CD4-positive, alpha-beta T cell treated with Interleukin-15 for 1 hour (primary cell): ENCODE measurements at places on chromosomes 16 and 17.
A peak's percentile ranks its signal among the peaks of the same experiment; 100 is the strongest.

DNA sequence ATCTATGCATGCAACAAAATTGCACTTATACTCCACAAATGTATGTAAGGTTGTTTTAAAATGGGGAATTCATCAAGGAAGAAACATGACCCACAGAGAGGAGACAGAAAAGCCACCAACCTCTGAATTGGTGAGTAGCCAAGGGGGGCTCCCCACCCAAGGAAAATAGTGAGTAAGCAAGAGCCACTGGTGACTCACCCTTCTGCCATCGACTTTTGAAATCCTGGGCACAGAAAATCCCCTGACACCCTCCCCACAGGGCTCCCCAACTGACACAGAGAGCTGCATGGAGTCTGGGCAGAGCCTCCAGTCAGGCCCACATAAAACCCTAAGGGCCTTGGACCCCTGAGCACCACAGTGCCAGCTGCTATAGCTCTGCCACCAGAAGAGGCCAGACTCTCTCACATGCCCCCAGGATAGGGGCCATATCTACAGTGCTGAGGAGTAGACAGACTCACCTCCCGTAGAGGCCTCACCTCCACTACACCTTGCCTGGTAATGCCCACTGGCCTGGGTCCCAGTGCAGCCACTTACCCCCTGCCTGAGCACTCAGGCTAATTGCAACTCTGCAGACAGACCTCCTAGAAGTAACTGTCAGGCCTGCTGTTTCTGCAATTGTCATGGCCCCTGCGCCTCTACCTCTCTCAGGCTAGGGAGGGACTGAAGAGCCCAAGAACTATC is 244.7 kb upstream of the WSB1 start:
- DNase-seq: no peak

DNA sequence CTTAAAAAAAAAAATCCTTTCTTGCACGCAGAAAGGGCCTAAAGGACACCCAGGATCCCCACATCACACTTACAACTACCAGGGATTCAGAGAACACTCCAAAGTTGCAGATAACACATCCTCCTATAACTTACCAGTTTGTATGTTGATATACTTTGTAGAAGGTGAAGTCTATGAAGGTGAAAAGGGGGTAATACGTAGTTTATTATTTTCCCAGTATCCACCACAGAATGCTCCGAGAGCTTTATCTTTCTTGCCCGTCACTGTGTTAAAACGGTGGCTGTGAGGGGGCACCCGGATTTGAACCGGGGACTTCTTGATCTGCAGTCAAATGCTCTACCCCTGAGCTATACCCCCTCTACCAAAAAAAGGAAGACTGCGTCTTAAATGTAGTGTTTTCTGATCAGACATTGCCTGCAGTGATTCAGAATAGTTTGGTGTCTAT is 7.9 kb upstream of the RPL23 start:
- DNase-seq: no peak

GRCh38 chr16:88700636-88701482 is 5.3 kb downstream of the RNF166 start:
- peak; percentile 95 for DNase-seq

DNA sequence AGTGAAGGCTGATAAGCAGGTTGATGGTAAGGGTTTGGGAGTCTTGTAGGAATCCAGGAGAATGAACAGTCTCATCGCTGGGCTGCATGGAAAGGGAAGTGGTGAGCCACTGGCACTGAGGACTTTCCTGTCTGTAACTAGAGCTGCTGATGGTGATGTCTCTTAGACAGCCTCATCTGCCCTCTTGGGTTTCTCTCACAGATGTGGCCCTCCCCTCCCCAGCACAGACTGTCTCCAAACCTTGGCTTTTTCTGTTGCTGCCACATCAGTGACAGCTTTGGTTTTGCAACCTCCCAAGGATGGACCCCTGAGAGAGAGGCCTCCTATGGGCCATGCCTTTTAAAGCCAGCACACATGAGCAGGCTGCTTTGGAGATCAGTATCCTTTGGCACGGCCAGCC is 16.9 kb downstream of the PLCG2 start:
- DNase-seq: no peak

GRCh38 chr17:37116671-37117185 is 168.0 kb downstream of the AATF start:
- no peak for DNase-seq

GRCh38 chr16:60729051-60729450 is 1307.2 kb downstream of the CDH8 start:
- no peak for DNase-seq

DNA sequence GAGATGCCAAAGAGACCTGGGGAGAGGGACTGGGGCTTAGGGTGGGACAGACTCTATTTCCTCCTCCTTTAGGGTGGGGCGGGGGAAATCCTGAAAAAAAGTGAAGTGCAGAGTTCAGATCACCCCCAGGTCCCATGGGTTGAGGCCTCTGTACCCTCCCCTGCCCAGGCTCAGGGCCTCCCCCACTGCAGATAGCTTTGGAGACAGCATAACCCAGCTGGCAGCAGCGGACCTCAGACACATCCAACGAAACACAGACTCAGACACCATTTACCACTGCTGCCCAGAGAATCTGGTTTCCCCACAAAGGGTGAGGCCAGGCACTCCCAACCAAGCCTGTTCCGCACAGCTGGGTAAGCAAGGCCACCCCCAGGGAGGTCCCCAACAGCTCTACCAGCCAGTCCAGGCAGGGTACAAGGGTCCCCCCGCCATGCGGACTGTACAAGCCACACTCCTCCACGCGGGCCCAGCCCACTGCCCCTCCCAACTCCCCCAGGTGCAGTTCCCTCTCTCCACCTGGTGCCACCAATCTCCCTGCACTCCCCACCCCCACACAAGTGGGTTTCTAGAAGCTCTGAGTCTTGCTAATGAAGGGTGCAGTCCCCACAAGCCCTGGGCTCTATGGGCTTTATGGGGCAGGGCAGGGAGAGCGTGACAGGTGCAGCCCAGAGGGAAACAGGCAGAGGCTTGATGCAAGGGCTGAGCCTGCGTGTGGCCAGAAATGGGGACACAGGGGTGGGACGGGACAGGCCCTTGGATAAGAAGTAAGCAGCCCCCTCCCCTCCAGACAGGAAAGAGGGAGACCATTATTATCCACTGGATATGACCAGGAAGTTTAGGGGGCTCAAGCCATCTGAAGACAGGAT is 8.9 kb downstream of the RHBDF2 start:
- peak; percentile 63 for DNase-seq

DNA sequence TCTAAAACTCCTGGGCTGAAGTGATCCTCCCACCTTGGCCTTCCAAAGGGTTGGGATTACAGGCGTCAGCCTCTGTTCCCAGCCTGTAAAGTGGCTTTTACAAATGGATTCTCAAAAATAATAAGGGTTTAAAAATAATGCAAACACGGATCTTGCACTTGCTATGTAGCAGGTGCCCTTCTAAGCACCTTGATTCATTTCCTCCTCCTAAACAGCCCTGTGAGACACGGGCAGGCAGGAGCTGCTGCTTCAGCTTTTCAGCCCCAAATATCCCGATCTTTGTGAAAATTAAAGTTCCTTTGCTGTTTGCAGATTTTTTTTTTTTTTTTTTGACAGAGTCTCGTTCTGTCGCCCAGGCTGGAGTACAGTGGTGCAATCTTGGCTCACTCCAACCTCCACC is 31.7 kb downstream of the NAGPA start:
- no peak for DNase-seq

DNA sequence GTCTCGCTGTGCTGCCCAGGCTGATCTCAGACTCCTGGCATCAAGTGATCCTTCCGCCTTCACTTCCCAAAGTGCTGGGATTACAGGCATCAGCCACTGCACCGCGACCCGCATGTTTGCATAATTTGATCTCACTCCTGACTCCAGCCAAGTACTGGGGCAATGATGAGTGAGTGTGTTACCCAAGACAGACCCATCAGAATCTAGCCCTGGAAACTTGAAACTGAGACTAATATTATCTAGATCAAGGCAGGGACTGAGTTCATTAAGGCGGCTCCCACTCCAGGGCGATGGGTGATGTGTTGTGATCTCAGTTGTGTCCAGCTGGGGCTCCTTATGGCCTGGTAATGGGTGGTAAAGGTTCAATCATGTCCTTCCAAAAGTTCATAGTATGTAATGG is 53.4 kb downstream of the EMP2 start:
- no peak for DNase-seq

DNA sequence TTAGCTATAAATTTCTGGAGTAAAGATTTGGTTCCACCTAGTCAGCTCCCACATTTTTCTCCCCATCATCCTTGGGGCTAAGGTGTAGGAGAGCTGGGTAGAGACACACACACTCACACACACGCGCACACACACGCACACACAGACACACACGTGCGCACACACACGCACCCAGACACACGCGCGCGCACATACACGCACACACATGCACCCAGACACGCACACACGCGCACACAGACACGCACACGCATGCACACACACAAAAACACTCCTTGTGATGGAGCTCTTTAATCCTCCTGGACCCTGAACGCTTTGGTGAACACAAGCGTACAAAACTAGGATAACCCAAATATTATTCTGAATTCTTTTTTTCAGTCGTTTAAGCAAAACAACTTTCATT is 253.6 kb downstream of the C16orf95 start:
- no peak for DNase-seq

- no peak for DNase-seq
These were observed 2.4 kb upstream of the C1QTNF8 start for GRCh38 chr16:1098266-1098991.

DNA sequence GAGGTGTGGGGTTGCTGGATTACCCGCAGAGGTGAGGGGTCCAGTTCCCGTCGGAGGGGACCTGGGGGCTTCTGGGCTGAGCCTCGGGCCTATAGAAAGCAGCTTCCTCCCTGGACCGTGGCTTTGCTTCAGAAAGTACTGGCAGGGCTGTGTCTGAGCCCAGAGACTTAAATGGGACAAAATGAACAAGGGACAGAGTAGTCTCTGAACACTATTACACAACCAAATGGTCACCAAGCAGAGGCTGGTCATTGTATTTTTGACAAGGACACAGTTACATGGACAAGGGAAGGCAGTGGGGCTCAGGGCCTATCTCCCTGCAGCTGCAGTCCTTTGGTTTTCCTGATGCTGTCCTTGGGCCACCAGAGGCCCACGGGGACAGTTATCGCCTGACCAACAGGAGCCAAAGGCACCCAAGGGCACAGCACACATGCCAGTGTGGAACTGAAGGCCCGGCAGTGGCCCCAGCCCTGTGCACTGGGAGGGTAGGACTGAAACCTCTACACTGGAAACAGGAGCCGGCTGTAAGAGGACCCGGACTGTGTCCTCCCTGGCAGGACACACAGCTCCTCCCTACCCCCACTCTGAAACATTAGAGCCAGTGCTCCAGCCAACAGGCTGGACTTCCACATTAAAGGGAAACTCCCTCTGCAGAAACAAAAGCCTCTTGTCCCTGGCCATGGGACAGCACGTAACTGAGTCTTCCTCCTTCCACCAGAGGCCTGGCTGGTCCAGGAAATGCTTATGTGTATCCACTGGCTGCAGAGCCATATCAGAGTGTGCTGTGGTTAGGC is 26.0 kb upstream of the ERN1 start:
- DNase-seq: peak; percentile 18

- no peak for DNase-seq
These were observed 6.7 kb downstream of the MNT start for GRCh38 chr17:2393954-2394749.

DNA sequence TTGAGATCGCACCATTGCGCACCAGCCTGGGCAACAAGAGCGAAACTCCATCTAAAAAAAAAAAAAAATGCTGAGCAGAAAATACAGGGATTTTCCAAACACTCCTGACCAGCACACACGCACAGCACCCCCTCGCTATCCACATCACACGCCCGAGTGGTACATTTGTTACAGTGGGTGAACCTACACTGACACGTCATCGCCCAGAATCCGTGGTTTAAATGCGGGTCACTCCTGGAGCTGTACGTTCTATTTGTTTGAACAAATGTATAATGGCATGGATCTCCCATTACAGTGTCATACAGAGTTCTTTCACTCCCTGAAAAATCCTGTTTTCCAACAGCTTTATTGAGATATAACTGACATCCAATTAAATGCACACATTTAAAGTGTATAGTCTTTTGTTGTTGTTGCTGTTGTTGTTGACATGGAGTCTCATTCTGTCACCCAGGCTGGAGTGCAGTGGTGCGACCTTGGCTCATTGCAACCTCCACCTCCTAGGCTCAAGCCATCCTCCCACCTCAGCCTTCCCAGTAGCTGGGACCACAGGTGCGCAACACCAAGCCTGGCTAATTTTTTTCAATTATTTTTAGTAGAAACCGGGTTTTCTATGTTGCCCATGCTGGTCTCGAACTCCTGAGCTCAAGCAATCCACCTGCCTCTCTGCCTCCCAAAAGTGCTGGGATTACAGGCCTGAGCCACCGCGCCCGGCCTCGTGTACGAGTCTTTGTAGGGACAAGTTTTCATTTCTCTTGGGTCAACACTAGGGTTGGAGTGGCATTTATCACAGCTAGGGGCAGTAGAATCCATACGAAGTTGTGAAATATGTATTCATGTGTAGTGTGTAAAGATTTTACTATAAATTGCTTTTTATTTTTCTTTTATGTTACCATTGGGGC is 4.4 kb upstream of the CARHSP1 start:
- DNase-seq: no peak

- DNase-seq: no peak
These were observed 12.0 kb upstream of the DEF8 start for GRCh38 chr16:89936508-89936907.

- DNase-seq: no peak
These were observed 20.7 kb upstream of the MNT start for GRCh38 chr17:2421315-2422147.

GRCh38 chr17:32609085-32609484 is 122.3 kb downstream of the CDK5R1 start:
- DNase-seq: peak; percentile 71

DNA sequence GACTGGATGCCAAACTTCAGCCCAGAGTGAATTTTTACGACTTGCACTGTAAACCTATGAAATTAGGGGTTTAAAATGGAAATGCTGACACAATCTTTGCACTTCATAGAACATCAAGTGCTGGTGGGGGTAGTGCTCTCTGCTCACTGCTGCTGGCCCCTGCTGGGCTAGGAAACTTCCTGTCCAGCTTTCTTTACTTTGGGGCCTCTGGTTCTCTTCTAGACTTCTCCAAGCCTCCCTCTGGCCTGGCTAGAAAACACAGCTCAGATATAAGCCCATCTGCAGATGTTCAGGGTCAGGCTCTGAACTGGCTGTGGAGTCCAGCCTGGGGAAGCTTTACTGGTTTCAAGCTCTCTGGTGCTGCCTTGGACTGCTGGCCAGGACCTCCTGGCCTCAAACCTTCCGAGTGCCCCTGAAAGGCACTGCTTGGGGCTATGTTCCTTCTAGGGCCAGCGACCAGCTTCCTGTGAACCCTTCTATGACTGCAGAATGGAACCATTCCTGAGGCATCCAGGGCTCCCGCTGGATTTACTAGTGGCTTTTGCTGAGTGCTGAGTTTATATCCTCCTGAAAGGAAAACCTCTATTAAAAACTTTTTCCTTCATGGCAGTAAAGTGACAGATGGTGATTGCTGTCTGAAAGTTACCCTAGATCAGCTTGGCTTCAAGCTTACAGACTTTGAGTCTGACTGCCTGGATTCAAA is 59.4 kb downstream of the TBX4 start:
- DNase-seq: no peak

- DNase-seq: no peak
These were observed 57.3 kb upstream of the HNF1B start for GRCh38 chr17:37802061-37802595.

GRCh38 chr17:15412606-15413005 is 54.8 kb downstream of the CDRT4 start:
- no peak for DNase-seq

GRCh38 chr16:932831-933330 is 37.9 kb downstream of the LMF1 start:
- DNase-seq: no peak
